Activated T-helper 17 cell treated with anti-CD3 and anti-CD28 coated beads, Interleukin-2, amount 50 U/mL, for 72 hours (primary cell): ENCODE measurements at places on chromosomes 1 and 21. TPM values are rescaled to one million over a fixed set of nuclear protein-coding genes. Genes with fewer than 3 reads are reported as not detected.

DNA sequence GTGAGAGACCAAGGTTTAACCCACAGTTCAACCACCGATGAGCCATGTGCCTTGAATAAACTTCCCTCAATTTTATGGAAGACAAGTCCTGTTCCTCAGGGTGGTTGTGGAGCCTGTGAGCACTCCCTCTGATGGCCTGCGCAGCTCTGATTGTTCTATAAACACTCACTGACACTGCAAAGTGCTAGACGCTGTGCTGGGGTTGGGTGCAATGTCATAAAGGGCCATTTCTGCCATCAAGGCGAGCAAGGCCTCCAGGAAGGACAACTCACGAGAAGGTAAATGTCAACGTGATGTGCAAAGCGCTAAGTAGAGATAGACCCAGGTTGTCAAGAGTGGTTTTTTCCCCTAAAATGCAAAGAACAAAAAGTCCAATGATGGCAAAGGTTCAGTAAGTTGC is 75.7 kb upstream of the SYT6 start:
- no peak for ATAC-seq

The ENSA gene
- total RNA-seq = 136 TPM

The ADAMTSL4 gene
- 0.37 TPM for total RNA-seq

- no peak for ATAC-seq
These were observed 90.4 kb upstream of the EDN2 start for GRCh38 chr1:41574842-41575241.

The SPSB1 gene
- 14.4 TPM for total RNA-seq

DNA sequence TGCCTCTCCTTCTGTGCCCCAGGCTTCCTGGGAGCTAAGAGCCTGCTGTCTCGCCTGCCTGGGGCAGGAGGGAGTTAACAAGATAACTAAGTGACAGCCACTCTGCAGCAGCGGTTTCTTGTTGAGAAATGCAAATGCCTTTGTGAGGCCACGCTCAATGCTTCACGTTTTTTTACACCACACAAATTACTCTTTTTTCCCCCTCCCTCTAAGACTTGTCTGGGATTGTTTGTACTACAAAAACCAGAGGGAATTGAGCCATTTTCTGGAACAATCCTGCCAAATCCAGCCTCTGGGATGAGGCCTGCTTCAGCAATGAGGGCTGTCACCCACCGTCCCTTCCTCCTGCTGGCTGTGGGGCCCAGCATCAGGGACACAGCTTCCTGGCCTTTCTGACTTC is 119.6 kb downstream of the ACTL8 start:
- no peak for ATAC-seq

DNA sequence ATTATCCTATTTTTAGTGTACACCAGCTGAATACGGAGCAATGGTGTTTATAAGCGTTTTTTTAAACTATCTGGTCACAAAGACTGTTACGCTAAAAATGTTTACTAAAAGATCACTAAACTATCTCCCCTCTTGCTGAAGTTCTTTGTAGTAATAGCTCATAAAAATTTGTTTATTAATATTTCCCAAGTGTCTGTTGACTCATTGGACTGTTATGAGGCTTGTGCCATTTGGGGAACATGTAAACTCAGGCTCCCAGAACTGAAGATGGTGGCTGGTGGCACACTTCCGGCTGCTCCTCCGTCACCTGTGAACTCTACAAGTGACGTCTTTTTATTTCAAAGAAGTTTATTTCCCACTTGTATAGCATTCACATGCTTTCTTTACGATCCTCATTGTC is 46.3 kb downstream of the AIDA start:
- no peak for ATAC-seq

DNA sequence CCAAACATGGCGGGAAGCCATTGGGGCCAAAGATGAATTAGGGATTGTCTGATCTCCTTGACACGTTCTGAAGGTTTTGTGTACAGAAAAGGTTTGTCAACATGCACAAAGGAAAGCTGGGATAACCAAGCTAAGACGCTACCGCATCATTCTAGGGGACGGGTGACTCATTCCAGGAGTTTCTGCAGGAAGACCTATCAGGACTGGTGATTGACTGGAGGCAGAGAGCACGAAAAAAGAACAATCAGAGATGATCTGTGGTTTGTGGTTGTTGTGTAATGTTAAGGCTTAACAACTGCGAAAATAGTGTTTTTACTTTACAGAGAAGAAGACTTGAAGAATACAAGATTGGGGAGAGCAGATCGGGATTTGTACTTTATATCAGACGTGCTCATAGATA is 22.2 kb upstream of the ERG start:
- ATAC-seq = no peak
